Muscle of arm (tissue), 14 donors: ENCODE measurements at places on chromosomes 4 and X.

DNA sequence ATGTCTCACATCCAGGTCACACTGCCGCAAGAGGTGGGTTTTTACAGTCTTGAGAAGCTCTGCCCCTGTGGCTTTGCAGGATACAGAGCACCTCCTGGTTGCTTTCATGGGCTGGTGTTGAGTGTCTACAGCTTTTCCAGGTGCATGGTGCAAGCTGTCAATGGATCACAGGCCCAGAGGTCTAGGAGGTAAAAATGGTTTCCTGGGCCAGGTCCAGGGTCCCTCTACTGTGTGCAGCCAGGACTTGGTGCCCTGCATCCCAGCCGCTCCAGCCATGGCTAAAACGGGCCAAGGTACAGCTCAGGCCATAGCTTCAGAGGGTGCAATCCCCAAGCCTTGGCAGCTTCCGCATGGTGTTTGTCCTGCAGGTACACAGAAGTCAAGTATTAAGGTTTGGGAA is 434.1 kb upstream of the GALNT7 start:
- DNase-seq = no peak

DNA sequence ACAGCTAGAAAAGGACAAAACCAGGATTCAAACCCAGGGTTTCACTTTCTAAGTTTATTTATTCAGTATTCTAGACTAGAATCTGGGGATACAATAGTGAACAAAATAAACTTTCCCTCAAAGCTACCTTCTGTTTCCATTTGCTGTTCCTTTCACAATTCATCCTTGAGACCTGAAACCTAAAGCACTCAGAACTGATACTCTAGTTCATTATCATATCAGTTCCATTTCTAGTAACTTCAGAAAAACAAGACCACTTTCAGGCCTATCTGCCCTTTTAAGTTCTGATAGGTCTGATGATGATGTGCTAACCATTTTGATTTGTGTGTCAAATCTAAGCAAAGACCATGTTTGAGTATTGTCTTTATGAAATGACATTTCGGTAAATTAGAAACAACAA is 7.8 kb upstream of the XK start:
- DNase-seq = no peak

DNA sequence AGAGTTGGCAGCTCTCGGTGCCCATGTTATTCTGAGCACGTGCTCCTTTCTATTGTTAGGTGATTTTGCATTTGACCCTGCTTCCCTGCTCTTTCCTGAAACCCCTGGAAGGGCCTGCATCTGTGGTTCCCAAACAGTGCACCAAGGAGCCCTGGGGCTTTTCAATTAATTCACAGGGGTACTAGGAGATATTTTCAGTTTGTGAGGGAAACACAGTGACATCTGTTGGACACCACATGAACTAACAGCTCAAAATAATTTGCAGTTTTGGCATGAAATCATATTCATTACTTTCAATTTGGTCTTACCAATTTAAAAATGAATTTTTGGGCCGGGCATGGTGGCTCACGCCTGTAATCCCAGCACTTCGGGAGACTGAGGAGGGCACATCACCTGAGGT is 156.6 kb downstream of the GATB start:
- DNase-seq = no peak

DNA sequence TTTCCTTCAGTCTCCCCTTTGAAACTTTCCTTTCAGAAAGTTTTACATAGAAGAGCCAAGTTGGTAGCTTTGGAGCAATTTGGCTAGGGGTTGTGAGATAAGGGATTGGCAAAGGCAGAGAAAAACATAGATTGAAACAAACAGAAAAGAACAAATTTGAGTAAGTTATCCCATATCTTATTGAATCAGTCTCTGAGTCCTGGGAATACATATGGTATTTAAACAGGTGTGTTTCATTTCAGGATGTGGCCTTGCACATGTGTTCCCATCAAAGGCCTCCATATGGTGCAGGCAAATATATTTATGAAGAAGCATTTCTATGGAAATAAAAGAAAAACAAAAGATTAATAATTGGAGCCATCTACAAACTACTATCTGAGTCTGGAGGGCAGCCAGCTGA is 227.9 kb upstream of the ZFP42 start:
- DNase-seq = no peak

DNA sequence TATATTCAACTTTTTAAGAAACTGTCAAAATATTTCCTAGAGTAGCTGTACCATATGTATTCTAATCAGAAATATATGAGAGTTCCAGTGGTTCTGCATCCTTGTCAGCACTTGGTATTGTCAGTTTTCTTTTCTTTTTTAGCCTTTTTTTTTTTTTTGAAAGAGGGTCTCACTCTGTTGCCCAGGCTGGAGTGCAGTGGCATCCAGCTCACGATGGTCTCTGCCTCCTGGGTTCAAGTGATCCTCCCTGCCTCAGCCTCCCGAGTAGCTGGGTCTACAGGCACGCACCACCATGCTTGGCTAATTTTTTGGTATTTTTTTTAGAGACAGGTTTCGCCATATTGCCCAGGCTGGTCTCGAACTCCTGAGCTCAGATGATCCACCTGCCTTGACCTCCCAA is 79.1 kb downstream of the ZFX start:
- DNase-seq = no peak

DNA sequence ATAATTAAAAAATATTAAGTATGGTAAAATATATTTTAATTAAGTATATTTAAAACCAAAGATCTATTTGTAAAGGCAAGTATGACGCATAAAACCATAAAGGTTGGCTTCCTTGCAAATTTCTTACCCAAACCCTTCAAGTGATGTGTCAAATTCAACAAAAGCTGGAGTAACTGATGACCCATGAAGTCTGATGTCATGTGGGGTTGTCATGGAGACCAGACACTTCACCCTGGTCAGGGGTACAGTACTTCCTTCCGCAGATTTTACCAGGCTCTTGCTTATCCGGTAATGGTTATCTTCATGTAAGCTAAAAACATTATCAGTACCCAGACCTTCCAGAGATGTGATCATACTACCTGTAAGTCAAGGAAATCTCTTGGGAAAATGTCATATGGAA is 170.1 kb downstream of the WDFY3 start:
- DNase-seq = no peak

GRCh38 chr4:8192748-8193738 is 6.0 kb upstream of the SH3TC1 start:
- peak; percentile 45 for DNase-seq

- DNase-seq = no peak
Measured at GRCh38 chr4:39970671-39971640, 6.8 kb downstream of the PDS5A start.

DNA sequence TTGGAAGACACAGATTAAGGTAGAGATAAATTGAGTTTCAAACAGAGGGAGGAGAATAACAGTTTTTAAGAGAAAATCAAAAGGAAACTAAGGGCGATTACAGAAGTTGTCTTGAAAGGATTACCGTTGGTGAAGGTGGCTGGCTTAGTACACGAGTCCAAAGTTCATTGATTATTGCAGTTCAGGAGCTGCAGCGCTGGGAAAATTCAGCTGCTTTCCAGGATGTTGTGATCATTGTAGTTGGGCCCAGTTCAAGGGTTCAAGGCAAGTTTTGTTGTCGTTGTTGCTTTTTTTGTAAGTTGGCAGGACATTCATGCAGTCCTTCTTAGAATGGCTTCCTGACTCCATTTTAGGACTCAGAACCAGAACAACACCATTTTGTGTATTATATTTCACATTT is 461.7 kb downstream of the RAPGEF2 start:
- DNase-seq = no peak

DNA sequence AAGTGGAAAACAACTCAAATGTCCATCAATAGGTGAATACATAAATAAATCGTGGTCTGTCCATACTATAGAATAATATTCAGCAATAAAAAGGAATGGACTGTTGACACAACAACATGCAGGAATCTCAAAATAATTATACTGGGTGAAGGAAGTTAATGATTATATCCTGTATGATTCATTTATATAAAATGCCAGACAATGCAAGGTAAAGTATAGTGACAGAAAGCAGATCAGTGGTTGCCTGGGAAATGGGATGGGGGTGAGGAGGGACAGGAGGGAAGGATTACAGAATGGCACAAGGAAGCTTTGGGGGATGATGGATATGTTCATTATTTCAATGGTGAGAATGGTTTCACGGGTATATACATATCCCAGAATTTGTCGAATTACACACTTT is 12.3 kb downstream of the PYURF start:
- no peak for DNase-seq

DNA sequence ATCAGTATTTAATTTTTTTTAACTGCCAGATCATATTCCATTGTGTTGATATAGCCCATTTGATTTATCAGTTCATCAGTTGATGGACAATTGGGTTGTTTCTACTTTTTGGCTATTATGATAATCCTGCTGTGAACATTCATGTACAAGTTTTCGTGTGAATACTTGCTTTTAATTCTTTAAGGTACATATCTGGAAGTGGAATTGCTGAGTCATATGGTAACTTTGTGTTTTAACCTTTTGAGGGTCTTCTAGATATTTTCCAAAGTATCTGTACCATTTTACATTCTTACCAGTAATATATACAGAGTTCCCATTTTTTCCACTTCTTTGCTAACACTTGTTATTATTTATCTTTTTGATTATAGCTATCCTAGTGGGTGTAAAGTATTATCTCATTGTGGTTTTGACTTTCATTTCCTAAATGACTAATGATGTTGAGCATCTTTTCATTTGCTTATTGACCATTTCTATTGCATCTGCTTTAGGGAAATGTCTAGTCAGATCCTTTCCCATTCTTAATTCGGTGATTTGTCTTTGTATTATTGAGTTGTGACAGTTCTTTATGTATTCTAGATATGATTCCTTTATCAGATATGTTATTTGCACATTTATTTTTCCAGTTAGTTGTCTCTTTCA is 75.2 kb upstream of the NUDT6 start:
- no peak for DNase-seq

DNA sequence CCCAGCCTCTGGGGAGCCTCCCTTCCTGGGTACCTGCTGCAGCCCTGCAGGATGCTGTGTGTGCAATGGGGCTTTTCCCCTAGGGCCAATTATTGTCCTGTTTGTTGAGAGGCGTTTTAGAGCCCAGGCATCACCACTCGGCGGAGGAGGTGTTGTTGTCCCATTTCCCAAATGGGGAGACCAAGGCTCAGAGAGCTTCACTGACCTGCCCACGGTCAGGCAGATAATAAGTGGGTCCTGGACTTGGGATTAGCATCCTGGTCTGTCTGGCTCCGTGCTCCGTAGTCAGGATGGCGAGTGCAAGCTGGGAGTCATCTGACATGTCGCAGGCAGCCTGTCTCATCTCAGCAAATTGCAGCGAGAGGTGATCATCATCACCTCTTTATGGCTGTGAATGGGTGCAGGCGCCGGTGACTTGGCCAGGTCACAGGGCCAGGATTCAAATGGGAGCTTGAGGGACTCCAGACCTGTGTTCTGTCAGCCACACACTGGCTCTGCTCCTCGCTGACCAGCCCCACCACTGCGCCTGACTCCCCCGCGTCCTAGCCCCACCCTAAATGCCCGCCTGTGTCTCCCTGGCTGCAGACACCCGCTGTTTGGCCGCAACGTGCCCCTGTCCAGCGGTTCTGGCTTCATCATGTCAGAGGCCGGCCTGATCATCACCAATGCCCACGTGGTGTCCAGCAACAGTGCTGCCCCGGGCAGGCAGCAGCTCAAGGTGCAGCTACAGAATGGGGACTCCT is 16.6 kb downstream of the HTRA3 start:
- no peak for DNase-seq

- no peak for DNase-seq
Measured at GRCh38 chr4:69210911-69211310, 3.6 kb downstream of the UGT2B11 start.

- no peak for DNase-seq
Measured at GRCh38 chr4:78748381-78748780, 27.8 kb upstream of the BMP2K start.

- no peak for DNase-seq
Measured at GRCh38 chrX:80602036-80602860, 182.0 kb downstream of the TENT5D start.

DNA sequence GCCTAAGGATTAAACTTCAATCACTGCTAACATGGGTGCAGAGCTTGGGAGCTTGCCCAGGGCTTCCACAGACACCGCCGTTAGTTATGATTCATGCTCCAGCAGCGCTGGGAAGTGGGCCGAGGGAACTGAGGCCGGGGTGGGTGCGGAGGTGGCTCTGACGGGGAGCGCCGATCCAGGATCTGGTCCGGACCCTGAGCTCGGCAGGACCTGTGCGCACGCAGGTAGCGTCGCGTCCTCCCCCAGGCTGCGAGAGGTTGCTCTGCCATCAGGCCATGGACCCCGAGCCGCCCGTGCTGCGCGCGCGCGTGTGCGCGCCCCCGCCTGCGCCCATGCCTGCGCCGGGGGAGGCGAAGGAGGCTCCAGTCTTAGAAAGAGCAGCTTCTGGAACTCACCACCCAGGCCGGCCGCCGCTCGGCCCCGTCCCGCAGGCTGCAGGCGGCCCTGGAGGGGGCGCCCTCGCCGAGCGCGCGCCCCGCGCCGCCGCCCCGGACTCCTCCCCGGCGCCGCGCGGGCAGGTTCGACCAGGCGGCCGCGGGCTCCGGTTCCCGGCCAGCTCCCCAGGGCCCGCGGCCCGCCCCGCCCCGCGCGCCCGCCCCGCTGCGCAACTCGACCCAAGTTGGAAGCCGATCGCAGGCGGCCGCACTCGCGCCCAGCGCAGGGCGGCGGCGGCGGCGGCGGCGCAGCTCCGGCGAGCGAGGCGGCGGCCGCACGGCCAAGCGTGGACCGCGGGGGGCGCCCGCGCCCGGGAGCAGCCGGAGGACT is 732 bp upstream of the ADRA2C start:
- DNase-seq = no peak

DNA sequence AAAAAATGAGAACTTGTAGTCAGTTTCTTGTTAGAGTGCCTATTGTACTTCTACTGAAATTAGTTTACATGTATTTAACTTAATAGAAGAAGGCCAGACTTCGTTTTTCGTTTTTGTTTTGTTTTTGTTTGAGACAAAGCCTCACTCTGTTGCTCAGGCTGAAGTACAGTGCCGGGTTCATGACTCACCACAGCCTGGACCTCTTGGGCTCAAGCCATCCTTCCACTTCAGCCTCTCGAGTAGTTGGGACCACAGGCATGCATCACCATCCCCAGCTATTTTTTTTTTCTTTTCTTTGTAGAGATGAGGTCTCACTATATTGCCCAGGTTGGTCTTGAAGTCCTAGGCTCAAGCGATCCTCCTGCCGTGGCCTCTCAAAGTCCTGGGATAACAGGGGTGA is 793.9 kb downstream of the ADGRL3 start:
- no peak for DNase-seq

- DNase-seq = no peak
Measured at GRCh38 chr4:139849219-139849618, 183.6 kb downstream of the MGST2 start.

DNA sequence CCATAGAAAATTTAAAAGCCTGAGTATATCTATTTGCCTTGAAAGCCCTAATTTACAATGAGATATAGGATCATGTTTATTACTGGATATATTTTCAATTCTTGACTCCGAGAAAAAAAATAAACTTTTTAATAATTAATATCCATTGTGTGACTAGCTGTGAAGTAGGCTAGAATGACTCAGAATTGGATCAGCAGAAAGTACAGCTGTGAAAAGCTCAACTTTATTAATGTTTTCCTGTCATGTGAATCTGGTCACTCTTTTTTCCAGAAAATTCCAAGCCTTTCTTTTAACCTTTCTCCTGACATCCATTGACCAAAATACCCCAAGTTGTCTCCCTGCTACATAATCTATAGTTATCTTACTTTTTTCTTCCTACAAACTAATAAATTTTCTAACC is 171.8 kb upstream of the PACRGL start:
- DNase-seq = no peak

- no peak for DNase-seq
Measured at GRCh38 chrX:81237516-81237915, 35.6 kb downstream of the SH3BGRL start.

- no peak for DNase-seq
Measured at GRCh38 chrX:138127314-138127713, 561.4 kb downstream of the ZIC3 start.

GRCh38 chrX:129768586-129769466 is 10.9 kb upstream of the SASH3 start:
- DNase-seq = no peak
